IPS DF 6.9 (cell line): ENCODE measurements at places on chromosomes 7 and 10.

- DNase-seq: no peak
Observed at GRCh38 chr10:13706604-13707003, 119.8 kb downstream of the PRPF18 start.

GRCh38 chr10:27774831-27775230, 29.2 kb upstream of the MKX start:
- DNase-seq: no peak

- DNase-seq: no peak
Observed at GRCh38 chr10:14328881-14329672, 1.6 kb downstream of the FRMD4A start.

DNA sequence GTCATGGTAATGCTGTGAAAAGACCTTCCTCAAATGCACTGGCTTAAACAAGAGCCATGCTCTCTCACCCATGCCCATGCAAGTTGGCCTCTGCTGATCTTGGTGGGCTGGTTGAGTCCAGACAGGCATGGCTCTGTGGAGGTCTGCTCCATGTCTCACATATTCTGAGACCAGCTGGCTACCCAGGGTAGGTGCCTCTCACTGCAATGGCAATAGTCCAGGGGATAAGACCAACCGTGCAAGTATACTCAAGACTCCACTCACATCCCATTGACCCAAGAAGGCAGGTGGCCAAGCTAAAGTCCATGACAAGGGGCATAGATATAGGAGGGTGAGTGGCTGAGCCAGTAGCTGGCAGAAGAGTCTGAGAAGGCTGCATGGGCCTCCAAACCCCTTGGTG, 14.2 kb upstream of the EBF3 start:
- no peak for DNase-seq

DNA sequence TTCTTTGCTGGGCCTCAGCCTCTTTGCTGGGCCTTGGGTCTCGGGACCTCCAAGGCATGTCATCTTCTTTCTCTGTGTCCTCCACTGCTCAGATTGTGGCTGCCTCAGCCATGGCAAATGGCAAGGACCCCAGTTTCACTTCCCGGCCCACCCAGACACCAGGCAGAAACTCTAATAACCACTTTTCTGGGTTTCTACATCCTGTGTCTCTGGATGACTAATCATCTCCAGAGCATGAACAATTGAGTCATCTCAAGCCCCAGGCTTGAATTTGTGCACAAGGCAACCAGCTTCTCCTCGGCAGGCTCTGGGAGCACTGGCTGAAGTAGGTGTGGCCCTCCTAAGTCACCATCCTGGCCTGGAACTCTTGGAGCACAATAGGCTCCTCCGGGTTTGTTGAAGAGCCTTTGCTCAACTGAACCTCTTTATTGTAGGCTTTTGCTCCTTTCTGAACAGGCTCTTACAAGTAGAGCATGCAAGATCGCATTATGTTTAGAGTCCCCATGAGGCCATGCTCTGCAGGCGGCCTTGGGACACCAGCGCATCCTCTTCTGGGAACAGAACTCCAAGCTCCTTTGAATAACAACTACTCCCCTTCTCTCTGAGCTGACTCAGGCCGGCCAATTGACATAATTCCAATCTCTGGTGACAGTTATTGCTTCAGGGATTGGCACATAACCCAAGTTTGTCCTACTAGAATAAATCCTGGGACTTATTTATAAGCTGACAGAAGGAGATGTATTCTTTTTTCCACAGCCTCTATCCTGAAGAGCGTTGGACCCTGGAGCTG, 218.1 kb downstream of the WDR11 start:
- no peak for DNase-seq

- DNase-seq: no peak
Observed at GRCh38 chr7:53420550-53420949, 385.1 kb downstream of the POM121L12 start.

DNA sequence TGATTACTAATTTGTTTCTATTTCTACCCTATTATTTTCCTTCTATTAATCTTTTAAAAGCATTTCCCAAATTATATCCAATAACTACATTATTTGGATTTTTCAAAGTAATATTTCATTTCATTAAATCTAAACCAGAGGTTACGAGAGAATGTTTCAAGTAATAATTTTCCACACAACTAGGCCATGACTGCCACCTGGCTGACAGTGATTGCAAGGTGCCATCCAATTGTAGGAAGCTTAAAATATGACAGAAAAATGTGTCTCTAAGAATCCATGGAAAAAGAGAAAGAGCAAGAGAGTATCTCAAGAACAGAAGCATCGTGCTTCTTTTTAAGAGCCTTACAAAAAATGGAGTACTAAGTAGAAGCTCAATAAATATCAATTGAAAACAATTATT, 48.7 kb downstream of the TPK1 start:
- no peak for DNase-seq

DNA sequence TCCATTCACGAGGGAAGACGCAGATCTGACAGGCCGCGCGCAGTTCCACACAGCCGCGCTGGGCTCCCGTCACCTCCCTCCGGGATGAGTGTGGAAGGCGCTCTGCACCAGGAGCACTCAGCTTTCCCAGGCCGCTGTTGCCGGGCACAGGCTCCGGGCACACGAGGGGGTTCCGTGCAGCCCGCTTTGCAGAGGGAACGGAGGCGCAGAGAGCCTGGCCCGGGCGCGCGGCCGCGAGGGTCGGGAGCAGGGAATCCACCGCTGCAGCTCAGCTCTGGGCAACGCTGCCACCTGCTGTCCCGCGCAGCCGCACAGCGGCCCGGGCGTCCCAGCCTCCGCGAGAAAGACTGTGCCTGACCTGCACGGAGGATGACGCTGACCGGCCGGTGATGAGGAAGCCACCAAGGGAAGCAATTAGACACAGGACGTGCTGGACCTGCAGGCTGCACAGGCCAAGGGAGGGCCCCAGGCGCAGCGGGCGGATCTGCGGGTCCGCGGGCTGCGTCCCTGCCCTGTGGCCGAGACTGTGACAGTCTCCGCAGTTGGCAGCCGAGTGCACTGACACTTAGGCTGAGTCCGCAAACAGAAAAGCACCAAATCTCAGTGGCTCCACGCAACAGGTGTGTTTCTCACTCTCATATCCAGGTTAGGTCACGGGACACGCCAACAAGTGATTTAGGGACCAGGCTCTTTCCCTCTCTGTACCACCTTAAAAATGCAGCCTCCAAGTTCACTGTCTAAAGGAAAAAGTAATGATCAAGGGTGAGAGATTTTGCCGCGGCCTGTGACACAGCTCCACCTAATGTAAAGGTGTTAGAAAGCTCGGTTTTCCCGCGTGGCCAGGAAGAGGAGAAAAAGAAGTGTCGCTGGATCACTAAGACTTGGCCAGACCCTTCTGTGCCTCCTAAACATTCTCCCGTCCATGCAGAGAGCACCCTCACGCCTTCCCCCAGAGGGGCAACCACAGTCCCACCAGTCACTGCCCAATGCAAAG, 94.5 kb downstream of the SEC61G start:
- no peak for DNase-seq

- no peak for DNase-seq
Observed at GRCh38 chr10:127874671-127875448, 17.9 kb downstream of the CLRN3 start.

GRCh38 chr7:151045262-151045661, 3.1 kb upstream of the ASIC3 start:
- DNase-seq: no peak

DNA sequence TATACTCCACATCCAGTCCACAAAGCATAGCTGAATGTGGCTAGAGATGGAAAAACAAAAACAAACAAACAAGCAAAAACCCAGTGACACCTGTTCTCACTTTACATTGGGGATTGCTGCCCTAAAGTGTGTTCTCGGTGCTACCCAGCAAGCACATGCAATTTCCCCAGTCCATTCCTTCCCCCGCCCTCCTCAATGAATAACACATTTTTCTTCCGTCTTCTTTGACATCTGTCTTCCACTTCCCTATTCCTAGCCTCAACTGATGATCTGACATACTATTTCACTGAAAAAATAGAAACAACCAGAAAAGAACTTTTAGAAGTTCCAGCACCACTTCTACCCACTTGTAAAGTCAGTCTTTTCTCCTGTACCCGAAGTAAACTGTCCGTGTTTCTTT, 147.1 kb downstream of the MALRD1 start:
- no peak for DNase-seq

DNA sequence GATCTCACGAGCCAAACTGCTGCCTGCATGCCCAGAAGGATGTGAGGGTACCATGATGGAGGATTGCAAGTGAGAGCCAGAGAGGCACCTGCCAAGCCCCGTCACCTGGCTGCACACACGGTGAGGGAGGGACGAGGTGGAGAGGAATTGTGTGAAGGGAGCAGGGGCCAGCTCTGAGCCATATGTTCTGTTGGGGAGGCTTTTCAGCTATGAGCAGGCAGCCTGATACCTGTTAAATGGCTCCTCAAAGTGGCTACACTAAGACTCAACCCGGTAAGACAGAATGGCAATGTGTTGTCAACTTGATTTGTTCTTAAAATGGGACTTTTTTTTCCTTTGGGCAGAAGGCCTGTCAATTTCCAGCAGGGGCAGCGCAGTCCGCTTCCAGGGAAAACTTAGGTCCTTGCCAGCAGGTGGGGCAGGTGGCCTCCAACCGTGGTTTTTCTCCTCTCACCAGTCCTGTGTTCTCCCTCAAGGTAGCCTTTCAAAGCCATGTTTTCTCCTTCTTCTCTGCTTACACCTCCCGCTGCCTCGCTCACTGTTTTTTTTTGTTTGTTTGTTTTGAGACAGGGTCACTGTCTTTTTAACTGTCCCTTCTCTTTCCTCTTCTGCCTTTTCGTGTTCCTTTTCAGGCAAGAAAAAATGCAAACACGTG, 57.7 kb upstream of the ZNRF2 start:
- DNase-seq: peak; percentile 29

DNA sequence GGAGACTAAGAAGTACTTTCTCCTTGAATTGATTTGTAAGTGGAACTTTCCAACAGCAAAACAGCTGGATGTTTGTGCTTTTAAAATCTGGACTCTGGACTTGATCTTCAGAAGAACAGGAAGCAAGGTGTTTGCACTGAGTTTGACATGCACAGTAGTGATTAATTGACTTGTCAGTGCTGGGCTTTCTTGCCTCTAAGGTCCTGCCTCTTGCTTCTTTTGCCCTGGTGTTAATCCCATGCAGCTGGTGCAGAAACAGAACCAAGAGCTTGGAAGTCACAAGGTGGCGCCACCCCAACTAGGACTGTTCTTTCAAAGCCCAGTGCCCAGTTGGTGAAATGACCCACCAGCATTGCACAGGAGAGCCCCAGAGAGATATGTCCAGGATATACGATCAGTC, 66.8 kb upstream of the SEPHS1 start:
- no peak for DNase-seq

DNA sequence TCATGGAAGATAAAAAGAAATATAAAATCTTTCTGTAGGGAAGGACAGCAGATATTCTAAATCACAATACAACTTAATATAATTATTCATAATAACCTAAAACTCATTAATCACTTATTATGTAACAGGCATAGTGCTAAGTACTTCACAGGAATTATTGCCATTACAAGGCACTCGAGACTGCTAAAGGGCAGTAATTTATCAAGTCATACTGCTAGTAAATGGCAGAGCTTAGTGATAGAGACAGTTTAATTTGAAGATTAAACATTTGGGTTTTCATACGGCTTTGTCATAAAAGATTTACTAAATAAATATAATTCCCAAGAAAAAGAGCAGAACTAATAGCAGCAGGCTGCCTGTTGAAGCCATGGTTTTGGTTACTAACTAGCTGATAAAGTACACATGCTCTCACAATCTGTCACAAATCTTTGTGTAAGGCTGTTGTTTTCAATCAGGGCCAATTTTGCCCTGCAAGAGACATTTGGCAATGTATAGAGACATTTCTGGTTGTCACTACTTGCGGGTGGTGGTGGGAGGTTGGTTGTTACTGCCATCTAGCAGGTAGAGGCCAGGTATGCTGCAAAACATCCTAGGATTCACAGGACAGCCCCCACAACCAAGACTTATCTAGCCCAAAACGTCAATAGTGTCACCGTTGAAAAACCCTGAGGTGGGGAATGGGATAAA, 233.3 kb upstream of the CACNA2D1 start:
- DNase-seq: no peak

DNA sequence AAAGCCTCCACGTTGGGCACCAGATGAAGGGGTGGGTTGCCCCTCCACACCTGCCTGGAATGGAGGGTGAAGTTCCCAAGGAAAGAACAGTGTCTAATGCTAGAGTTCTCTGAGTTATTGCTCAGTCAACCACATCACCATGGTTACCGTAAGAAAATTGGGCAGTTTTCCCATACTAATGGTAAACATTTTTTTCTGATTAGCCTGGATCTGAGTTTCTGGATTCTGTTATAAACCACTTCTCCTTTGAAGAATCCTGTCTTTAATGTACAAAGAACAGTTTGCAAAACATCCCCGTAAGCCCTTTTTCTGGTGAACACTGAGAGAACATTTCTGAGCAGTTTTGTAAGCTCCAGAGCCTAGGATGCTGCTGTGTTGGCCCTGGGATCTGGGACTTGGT, 45.5 kb downstream of the ABCC2 start:
- no peak for DNase-seq

- no peak for DNase-seq
Observed at GRCh38 chr7:51261117-51261835, 55.3 kb downstream of the COBL start.

- DNase-seq: no peak
Observed at GRCh38 chr10:31908157-31908556, 20.5 kb downstream of the ARHGAP12 start.

DNA sequence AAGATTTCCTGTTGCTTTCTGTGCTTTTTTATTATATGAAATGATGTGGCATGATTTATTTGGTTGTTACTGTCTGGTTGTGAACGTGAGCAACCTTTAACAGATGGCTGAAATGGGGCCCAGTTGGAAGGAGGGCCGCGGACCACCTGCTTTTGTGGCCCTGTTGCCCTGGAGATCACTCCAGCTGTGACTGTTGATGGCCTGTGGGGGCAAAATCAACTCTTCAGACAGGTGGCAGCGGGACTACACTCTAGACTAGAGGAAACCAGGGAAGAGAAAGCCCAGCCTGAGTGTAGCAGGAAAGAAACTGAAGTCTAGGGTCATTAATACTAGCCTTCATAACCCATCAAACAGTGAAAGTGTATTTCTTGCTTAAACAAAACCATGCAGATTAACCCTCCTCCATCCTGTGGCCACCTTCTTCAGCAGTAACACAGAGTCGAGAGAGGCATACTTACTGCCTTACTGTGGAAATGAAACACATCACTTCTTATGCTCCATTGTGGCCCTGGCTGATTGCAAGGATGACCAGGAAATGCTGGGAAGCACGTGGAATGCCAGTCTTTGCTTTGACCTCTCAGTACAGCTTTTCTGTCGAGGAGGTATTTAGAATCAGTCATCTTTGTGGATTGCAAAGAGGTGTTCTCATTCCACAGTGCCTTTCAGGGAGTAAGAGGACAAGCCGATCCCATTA, 80.5 kb downstream of the CCNY start:
- no peak for DNase-seq
